ENCODE measurements at places on chromosomes 3 and 15.

DNA sequence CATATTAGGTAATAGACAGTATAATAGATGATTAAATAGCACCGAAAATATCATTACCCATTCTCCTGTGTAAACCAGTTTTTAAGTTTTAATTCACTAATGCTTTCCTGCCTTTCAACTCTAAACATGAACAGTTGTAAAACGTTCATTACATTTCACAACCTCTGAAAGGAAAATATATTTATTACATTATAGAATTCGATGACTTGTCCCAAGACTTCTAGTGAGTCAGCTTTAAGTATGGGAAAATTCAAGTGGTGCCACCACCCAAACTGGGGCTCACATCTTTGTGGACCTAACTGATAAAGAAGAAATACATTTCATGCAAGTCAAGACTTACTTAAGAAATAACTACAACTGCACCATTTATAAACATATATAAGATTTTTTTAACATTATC lies 2.0 kb downstream of the TRIM59 start:
- no peak for DNase-seq

DNA sequence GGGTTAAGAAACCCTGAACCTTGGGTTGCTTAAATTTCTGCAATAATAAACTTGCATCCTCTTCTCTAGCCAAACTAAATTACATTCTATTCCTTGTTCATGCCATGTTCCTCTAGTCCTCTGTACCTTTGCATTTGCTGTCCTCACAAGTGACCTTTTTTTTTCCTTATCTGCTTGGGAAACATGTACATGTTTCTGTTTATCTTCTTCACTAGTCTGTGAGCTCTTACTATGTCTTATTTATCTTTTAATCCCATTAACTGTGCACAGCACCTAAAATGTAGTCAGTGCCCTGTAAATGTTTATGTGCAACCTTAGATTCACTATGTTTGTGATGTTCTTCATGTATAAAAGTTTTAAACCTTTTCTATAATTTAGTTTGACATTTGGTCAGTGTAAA lies 61.9 kb downstream of the REC114 start:
- DNase-seq: no peak

DNA sequence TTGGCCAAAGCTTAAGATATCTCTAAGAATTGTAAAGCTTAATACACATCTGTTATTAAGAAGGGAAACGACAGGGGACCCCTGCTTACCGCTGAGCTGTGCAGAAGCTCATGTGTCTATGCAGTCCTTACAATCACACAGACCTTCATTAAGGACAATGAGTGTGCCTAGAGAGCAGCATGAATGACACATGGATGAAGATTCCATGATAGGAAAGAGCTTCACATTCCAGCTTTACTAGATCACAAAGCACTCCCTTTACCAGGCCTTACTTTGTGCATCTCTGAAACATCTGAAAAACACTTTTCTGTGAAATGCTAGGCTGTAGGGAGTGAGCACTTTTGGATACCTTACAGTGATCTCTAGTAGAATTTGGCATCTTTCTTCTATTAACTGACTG lies 32.0 kb downstream of the RNF168 start:
- DNase-seq: no peak

DNA sequence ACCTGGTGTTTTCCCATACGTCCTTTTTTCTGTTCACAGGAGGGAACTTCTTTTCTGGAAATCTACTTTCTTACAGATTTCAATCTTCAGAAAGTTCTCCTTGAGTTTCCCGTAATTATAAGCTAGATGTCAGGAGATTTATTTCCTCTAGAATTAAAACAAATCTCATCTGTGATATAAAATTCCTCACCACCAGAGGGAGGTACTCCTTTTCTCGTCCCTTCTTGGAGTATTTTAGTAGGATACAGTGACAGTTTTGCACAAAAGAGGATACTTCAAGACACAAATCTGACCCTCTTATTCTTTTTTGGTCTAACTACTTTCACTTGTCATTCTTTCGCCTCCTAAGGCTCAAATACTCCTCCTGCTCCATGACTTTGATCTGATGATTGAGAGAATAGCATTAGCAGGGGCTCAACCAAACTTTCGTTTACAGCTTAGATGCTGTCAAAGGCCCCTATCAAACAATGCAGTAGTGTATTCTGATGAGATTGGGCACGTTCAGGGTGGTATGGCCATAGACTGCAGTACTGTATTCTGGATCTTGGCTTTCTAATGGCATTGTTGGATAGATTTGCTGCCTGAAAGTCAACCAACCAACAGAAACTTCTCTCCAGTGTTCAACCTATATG lies 38.0 kb downstream of the TMEM41A start:
- no peak for DNase-seq

GRCh38 chr3:124144035-124144814 lies 152.3 kb upstream of the ROPN1 start:
- DNase-seq: no peak

GRCh38 chr3:93843981-93844380 lies 129.7 kb downstream of the PROS1 start:
- no peak for DNase-seq

DNA sequence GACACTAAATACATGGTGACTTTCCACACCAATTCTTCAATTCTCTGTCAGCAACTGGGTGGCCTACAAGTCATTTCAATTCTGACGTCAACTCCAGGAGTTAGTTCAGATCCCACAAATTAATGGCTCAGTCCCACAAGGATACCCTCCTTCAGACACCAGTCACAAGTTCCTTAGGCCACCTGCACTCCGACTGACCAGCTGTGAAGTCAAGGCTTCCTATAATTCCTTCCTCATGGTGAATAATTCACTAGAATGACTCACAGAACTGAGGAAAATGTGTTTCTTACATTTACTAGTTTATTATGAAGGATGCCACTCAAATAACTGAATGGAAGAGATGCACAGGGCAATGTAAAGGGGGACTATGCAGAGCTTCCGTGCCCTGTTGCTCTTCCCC lies 6.3 kb upstream of the PIAS1 start:
- DNase-seq: no peak

Measured in stimulated activated CD4-positive, alpha-beta T cell treated with anti-CD3 and anti-CD28 coated beads, Interleukin-1b, Interleukin-23, amount 100 ng/mL, for 1 hour (primary cell).